ENCODE measurements at places on chromosomes 13 and 19. TPM values are rescaled to one million over a fixed set of nuclear protein-coding genes. Genes with fewer than 3 reads are reported as not detected.

DNA sequence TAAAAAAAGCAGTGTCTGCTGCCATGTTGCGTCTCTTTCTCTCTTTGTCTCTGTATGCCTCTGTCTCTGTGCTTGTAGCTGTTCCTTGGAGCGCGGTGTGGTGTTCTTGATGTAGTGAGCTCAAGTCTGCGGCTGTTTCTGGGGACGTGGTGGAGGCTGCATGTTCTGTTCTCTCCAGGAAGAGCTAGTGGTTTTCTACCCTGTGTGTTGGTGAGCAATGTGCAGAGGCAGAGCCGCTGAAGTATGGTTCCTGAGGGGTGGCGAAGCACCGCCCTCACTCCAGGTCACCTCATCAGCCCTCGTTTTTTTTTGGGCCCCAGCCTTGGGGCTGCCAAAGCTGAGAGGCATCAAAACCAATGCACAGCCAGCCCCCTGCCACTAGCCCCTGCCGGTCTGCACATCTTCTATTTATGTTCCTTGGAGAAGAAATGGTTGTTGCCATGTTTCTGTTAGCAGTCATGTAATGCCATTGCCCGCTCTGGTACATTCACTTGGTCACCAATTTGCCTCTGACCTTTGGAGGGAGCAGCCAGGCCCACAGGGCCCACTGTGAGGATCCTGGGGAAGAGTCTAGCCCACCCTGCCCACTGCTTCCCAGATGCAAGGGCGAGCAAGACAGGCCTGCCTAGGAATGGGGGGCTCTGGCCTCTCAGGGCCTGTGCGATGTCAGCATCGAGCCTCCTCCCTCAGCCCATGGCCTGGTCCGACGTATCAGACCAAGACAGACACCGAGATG is 7.2 kb downstream of the HNRNPL start:
- no peak for DNase-seq

- DNase-seq = no peak
Measured at GRCh38 chr19:39514840-39515550, at the start of gene SELENOV. TSS of gene SELENOV (plus strand) at chr19:39515139. CDS start at chr19:39515213, 74 bp downstream.

DNA sequence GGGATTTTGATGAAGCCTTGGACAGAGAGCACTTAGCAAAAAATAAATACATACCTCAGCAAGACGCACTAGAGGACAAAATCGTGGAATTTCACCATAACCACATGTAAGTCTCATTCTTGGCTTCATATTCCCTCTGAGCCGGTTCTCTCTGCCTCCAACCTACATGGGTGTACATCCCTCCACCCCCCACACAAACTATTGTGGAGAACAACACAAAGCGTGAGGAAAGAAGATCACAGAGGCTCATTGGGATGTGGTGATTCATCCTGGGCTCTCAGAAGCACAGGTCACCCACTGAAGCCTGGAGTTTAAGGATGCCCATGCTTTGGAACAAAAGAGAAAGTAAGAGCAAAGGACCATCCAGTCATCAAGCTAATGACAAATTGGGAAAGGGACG is 192.2 kb downstream of the STK24 start:
- DNase-seq = peak; percentile 18

DNA sequence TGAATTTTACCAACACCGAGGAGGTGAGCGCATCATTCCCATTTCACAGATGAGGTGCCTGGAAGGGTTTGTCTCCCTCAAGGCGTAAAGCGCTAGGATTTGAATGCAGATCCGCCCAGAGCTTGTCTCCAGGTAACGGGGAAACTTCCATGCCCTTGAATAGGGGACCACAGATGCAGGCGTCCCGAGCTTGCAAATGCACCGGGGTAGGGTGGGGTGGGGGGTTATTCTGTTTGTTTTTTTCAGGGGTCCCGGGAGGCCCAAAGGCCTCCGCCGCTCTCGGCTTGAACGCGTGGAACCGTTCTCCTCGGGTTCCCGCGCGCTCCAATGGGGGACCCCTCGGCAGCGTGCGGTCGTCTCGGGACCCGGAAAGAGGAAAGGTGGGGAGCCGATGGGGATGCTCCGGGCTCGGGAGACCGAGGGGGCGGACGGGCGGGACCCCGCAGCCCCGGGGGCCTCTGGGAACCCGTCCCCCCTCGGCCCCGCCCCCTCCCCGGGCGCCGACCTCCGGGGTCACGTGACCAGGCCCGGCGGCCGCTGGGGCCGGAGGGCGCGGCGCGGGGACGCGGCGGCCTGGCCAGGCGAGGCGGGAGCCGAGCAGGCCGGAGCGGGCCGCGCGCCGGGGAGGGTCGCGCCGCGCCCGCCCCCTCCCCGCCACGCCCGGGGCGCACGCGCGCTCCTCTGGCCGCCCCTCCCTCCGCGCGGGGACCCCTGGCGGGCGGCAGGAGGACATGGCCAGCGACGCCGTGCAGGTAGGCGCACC is at the start of gene PKN1:
PKN1 (plus strand) TSS at position 516 of the 763 bp plus-strand sequence; CDS start at position 732, 216 bp downstream.
- DNase-seq = peak; percentile 50

DNA sequence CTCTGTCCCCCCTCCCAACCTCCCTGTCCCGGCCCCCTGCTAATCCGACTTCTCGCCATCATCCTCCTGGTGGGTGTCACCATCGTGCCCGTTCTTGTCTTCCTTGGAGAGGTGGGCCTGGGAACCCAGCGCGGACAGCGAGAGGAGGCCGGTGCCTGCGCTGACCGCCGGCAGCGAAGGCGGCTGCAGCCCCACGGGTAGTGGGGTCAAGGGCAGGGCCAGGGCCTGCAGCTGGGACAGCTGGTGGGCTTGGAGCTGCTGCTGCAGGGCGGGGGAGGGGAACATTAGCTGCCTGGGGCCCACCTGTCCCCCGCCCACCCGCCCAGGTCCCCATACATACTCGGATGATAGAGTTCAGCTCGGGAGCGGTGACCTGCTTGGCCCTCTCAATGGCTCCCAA is 8.5 kb downstream of the TLE5 start:
- DNase-seq = no peak

DNA sequence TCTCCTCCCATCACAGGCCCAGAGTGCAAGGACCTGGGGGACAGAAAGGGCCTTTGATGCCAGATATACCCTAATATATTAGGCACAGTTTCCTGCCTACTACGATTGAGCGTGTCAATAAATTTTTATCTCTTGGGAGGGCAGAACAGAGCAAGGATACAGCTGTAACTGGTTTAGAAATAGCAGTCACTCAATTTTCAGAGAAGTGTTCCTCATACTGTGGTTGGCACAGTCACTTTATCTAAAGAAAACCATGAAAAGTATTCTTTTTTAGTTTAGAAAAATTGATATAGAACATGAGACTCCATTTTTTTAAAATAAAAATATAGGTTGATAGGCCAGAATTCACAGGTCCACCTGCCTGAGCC is 460 bp upstream of the ZNF155 start:
- no peak for DNase-seq

- DNase-seq = no peak
Measured at GRCh38 chr13:104833221-104833620, 1702.2 kb downstream of the EFNB2 start.

GRCh38 chr19:7336321-7336973 is 12.3 kb upstream of the ARHGEF18 start:
- DNase-seq = peak; percentile 54

DNA sequence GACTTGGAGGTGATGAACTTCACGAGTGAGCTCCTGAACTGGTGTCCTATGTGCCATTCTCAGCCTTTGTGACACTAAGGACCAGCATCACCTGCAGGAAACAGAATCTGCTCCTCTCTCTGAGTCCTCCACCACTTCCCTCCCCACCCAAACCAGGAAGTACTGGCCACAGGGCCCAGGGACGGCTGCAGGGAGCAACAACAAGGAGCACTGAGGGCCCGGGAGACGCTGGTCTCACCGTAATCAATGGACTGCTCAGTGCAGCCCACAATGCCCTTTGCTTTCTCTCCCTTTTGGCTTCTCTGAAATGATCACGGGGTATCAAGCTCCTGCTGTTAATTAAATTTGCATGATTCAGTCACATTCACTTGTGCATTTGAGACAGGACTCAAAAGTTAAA is 18.6 kb downstream of the PEPD start:
- no peak for DNase-seq

DNA sequence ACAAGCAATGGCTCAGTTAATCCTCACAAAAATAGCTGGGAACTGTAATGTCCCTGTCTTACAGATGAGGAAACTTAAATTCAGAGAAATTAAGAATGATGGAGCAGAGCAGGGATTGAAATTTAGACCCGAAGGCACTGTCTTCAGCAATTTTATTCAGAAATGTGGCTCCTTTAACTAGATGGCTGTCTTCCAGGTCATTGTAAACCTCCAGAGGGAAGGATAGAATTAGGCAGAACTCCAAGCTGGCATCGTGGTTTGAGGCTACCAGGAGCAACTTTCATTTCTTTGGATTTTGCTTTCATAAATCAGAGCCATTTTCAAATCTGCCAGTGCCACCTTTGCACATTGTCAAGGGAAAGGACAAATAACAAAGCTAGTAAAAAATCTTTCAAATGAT is 339.0 kb downstream of the DCT start:
- no peak for DNase-seq

DNA sequence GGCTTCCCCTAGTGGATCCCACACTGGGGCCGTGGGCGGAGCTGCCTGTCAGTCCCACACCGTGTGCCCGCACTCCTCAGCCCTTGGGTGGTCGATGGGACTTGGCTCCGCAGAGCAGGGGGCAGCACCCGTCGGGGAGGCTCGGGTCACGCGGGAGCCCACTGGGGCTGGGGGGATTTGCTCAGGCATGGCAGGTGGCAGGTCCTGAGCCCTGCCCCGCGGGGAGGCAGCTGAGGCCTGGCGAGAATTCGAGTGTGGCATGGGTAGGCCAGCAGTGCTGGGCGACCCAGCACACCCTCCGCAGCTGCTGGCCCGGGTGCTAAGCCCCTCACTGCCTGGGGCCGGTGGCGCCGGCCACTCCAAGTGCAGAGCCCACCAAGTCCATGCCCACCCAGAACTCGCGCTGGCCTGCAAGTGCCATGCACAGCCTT is 481.7 kb upstream of the PRR20A start:
- no peak for DNase-seq

DNA sequence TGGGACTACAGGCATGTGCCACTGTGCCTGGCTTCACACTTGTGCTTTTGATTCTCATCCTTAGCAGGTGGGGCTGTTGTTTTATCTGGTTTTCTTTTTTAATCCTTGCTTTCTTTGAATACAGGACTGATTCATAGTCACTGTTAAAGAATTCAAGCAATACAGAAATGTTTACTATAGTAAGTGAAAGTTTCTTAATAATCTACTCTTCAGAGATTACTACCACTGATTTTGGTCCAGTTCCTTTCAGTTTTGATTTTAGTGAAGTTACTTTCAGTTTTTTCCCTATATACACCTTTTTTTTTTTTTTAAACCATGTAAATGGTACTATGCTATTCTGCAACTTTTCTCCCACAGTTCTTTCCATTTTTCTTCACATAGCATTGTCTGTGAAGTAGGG is 53.6 kb downstream of the GATAD2A start:
- no peak for DNase-seq

- no peak for DNase-seq
Measured at GRCh38 chr13:23796551-23796950, 92.6 kb downstream of the MIPEP start.

DNA sequence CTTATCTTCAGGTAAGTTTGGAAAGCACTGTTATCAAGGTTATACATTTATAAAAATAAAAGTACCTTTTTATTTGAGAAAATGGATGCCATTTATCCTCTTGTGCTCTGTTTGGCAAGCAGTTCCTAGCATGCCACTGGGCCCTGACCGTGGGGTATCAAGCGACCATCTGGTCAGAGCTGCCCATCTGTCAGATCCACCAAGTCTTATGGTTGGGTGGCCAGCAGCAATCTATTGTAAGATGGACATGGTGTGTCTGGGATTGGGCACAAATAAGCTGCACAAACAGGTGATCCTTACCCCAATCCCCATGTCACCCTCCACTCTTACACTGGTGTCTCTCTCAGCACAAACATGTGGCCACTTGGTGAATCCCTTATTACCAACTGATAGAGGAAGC is 178.5 kb downstream of the DLEU7 start:
- no peak for DNase-seq

- peak; percentile 93 for DNase-seq
Measured at GRCh38 chr13:27826379-27827353, 34.4 kb downstream of the GSX1 start.

- no peak for DNase-seq
Measured at GRCh38 chr19:32233885-32234284, 111.5 kb upstream of the ZNF507 start.

DNA sequence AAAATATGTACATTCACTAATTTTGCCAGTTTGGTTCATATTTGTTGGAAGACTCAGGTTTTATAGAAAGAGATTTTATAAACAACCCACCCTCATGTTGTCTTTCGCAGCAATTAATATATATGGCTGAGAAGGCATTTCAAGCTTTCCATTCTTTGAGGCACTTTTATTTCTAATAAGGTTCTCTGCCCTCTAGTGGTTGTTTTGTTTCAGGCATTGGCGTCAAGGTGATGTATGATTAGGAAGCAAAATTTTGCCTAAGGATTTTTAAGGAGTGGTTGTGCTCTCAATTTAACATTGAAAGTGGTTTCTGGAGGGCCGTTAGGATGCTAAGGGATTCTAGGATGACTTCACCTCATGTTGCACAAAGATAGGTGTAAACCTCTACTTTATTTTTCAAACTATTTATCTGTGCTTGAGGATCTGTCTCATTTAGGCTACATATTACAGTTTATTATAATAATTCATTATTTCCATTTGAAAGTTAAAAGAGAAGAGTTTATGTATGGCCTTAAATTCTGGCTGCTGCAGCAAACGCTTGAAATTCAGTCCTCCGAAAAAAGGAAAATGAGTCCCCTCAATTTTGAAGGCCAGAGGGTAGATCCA is 35.9 kb downstream of the OXGR1 start:
- DNase-seq = peak; percentile 60

- DNase-seq = peak; percentile 35
Measured at GRCh38 chr13:48398450-48399095, 14.3 kb downstream of the LPAR6 start.

- DNase-seq = no peak
Measured at GRCh38 chr13:93416736-93417355, 190.2 kb downstream of the GPC6 start.

GRCh38 chr19:42287017-42287826 is 14.7 kb upstream of the PRR19 start:
- no peak for DNase-seq

DNA sequence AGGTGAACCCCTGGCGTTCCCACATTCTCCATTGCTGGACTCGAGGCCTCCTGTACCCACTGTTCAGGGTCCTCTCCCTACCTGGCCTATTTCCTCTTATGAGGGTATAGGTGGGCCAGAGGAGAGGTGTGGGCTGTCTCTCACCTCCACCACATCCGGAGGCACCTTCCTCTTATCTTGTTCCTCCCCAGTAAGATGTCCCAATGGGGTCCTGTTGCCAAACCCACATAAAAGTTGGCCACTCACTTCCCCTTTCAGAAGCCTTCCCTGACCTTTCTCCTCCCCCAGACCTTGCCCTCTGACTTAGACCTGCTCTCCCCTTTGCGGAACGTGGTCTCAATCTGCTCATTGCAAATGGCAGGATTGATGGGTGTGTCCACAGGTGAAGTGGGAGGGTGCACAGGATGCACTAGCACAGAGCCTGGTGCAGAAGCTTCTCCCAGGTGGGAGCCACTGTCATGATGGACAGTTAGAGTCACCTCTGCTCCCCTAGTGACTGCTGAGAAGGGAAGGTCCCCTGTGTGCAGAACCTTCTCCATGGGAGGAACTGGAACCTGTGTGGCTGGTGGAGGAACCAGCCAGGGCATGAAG is 1.3 kb downstream of the CYP4F3 start:
- DNase-seq = no peak

- peak; percentile 65 for DNase-seq
Measured at GRCh38 chr19:2113439-2114211, 16.9 kb downstream of the IZUMO4 start.

The SLC25A41 gene
- total RNA-seq = not detected

The SLC5A5 gene
- not detected for total RNA-seq

The CRX gene
- not detected for total RNA-seq

The NCR1 gene
- not detected for total RNA-seq

The FAM216B gene
- not detected for total RNA-seq

The PLIN5 gene
- total RNA-seq = 11.7 TPM

The SYCN gene
- not detected for total RNA-seq

The ARGLU1 gene
- total RNA-seq = 71.6 TPM

The F10 gene
- total RNA-seq = not detected
